ENCODE measurements at places on chromosomes 5 and 9.

DNA sequence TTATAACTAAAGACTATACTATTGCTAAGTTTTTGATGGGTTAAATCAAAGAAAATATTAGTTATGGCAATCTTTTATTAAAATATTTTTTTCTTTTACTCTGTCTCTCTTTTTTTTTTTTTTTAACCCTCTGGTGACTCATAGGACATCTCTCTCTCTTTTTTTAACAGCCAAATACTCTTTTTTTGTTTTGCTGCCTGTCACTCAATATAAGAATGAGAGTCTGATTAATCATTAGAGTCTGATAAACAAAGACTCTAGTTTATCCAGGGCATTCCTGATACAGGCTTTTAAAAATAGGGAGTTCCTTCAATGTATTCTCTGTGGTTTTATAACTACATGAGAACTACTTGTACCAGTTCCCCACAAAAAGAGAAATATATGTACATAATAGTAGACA lies 77.3 kb downstream of the SLC38A9 start:
- DNase-seq: no peak

GRCh38 chr9:93253633-93254032 lies 69.7 kb downstream of the WNK2 start:
- DNase-seq: no peak

DNA sequence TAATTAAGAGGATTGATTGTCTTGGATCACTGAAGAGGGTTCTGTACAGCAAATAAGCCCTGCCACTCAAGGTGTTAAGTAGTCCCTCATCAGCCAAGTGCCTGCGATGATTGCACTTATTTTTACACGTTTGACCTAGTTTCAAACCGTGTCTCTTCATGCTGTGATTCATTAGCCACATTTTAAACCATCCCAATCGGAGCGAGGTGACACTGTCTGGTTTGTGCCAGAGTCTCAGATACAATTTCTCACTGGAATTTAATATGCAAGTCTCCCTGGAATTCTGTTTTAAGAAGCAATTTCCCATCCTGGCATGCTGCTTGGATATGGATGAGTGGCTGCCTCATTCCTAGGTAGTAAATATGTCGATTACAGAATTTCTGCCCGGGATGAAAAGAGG lies 1.6 kb downstream of the INSYN2B start:
- DNase-seq: no peak

- no peak for DNase-seq
Measured at GRCh38 chr9:110364451-110364850, 26.8 kb upstream of the TXNDC8 start.

- no peak for DNase-seq
Measured at GRCh38 chr5:90378752-90379151, 30.8 kb downstream of the CETN3 start.

- DNase-seq: no peak
Measured at GRCh38 chr5:138828556-138828955, 46.6 kb downstream of the LRRTM2 start.

DNA sequence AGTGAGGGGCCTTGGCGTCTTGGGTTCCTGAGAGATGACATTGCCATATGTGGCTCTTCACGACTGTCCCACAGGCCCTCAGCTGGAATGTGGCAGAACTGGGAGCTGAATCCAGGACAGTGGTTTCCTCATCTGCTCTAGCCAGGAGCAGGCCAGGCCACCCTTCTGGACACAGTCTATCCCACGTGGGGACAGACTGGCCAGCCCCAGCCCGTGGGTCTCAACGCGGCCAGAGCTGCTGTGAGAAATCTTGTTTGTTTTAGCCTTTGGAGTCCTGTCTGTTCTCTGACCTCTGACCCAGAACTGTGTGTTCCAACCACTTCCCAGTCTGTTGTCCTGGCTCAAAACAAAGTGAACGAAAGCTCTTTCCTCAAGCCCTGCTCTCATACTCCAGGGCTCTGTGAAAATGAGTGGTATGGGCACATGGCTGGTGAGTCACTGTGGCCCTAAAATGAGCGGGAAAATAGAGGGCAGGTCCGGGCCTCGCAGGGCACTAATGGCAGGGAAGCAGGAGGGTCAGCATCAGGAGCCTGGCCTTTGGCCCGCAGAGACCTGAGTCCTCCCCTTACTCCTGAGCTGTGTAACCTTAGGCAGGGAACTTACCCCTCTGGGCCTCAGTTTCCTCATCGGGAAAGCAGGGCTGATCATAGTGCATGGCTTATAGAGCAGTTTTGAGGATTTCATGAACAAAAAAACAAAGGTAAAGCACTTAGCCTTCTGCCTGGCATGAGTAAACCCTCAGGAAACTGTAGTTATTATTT lies 34.8 kb upstream of the GLRX start:
- no peak for DNase-seq

- DNase-seq: no peak
Measured at GRCh38 chr9:81669041-81669651, 20.2 kb downstream of the TLE1 start.

DNA sequence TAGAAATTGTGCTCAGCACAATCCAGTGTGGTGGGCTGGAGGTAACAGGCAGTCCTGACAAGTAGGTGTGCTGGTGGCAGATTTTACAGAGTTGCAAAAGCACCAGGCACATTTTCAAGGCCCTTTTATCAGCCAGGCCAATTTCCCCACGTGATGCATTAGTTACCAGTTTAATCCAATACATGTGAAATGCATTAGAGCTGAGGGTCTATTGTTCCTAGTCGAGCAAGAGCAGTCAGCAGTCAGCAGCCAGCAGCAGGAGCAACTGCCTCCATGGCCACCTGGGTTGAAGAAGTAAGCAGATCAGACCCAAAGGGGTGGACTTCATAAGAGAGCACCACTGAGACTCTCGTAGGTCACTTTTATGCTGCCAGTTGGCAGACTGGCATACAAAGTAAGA lies 76.7 kb downstream of the EPB41L4A start:
- no peak for DNase-seq

DNA sequence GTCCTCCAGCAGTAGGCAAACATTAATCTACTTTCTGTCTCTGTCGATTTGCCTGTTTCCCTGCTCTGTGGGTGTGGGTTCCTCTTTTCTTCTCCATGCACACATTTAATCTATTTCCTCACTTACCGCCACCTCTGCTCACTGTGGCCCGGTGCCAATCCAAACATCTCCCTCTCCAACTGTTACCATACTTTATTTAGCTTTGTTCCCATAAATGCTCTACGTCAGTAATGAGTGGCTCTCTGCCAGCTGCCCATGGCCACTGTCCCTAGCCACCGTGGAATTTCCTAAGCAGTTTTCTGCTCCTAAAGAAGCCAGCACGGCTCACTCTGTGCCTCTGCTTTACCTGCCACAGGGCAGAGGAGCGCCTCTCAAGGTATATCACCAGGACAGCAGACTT lies 19.5 kb upstream of the GOLPH3 start:
- peak; percentile 77 for DNase-seq

- DNase-seq: no peak
Measured at GRCh38 chr9:87849144-87849758, 33.4 kb upstream of the SPATA31E1 start.

DNA sequence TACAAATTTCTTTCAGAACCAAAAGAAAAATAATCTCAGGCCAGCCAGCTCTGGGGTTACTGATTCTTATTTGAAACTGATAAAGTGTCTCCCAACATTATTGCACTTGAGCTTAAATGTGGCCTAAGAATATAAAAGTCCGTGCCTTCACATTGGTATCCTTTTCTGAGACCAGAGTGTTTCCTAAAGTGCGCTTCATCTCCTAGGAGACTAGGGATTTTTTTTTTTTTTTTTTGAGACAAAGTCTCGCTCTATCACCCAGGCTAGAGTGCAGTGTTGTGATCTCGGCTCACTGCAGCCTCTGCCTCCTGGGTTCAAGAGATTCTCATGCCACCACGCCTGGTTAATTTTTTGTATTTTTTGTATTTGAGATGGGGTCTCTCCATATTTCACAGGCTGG lies 23.6 kb upstream of the KCNIP1 start:
- no peak for DNase-seq

DNA sequence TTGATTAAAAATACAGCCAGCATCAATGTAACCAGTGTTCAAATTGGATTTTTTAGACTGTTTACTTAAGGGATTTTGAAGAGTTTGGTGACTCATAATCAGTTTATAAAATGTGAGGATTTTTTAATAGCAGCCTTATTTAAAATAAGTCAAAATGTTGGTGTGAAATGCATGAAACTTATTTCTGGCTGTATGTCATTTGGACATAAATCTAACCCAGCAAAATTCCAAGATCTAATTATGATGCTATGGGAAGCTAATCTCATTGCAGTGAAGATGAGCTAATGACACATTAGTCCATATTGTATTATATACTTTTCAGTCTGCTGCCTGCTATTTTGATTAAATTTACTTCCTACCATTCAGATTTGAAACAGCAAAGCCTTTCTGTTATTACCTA lies 140.3 kb downstream of the AOPEP start:
- DNase-seq: no peak

GRCh38 chr5:90050103-90050502 lies 359.5 kb downstream of the CETN3 start:
- no peak for DNase-seq

DNA sequence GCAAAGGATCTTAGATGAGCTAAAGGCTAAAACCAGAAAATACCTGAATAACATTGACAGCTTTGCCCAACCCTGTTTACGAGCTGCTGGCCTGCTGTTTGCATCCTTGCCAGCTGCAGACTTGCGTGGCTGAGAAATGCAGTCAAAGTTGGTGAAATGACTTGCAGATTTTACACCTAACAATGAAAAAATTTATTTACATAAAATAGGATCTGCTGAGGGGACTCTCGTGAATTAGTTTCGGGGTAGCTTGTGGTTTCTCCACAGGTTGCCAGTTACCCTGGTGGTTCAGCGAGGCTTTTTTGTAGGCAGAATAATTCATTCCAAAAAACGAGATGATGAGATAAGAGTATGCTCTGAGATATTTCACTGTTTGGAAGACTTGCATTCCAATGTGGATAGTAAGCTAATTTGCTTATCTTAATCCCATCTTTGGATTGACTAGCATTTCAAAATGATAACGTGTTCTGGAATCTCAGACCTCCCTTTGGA lies 65.7 kb upstream of the FANCC start:
- DNase-seq: peak; percentile 45

DNA sequence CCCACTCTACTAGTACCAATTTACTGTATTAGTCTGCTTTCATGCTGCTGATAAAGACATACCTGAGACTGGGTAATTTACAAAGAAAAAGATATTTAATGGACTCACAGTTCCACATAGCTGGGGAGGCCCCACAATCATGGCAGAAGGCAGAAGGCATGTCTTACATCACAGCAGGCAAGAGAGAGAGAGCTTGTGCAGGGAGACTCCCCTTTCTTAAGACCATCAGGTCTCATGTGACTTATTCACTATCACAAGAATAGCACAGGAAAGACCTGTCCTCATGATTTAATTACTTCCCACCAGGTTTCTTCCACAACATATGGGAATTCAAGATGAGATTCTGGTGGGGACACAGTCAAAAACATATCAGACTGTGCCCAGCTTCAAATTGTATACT lies 11.5 kb downstream of the UGT3A1 start:
- no peak for DNase-seq

DNA sequence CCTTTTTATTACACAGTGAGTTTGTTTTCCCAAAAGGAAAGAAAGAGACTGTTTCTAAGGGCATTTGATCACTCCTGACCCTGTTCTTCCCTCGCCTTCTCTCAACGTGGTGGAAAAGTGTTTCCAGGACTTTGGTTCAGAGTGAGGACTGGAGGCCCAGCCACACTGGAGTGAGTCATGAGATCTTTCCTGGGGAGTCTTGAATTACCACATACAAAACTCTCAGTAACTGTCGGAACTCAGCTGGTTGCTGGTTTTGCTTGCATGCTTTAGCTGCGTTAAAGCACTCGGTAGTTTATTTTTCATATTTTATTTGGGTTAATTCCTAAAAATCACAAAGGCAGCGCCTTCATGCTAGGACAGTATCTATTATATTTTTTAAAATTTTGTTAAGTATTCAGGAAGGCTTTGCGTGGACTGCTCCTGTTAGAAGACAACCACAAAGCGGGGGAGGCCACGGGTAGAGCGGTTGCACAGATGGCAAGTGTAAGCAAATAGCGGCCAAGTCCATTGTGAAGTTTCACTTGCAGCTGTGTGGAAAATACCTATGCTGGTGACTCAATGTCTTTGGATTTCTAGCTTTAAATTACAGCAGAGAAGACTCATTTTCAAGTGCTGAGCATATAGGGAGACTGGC lies 77.7 kb downstream of the ARSB start:
- no peak for DNase-seq

DNA sequence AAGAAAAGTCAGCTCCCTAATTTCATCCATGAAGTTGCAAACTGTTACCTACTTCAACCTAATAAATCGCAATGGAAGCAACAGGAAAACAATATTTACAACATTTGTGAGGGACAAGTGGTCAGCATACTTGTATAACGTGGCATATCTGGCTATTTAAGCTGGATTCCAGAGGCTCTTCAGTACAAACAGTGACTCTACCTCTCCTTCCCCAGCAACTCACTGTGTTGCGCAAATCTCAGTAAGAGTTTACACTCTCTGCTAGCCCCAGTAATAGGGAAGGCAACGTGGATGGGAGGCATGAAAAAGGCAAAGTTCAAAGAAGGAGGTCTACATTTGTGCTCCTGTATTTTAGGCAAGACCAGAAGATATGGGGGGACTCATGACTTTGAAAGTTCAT lies 18.9 kb upstream of the SEMA5A start:
- DNase-seq: no peak

- DNase-seq: no peak
Measured at GRCh38 chr9:136328622-136329041, 1.3 kb downstream of the GPSM1 start.

Data from HTR-8/SVneo (cell line).